ENCODE measurements at places on chromosomes 13 and 19.

- DNase-seq, result no peak
Measured at GRCh38 chr19:482186-483041, 13.9 kb upstream of the MADCAM1 start.

- no peak for DNase-seq
Measured at GRCh38 chr19:51093510-51094345, 11.0 kb upstream of the KLK14 start.

DNA sequence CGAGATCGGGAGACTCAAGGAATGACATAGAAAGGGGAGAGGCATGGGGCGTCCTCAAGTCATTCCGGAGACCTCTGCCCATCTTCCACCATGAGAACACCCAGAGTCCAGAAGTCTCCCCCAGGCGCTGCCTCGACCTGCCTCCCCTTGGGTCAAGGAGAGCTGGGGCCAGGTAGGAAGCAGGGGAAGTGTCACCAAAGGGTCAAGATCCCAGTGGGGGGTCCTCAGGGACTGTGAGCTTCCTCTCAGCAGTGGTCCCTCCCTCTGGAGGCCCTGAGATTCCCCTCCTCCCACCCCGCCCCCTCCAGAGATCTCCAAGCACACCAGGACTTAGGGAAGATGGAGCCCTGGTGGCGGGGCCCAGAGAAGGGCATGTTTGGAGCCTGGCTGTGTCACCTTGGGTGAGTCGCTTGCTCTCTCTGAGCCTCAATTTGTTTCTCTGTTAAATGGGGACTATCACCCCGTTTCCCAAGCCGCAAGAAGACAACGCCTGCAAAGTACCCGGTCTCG is 919 bp downstream of the DACT3 start:
- no peak for DNase-seq

GRCh38 chr13:40063278-40063698 is 407.8 kb downstream of the COG6 start:
- DNase-seq, result no peak

- no peak for DNase-seq
Measured at GRCh38 chr19:4376991-4377781, 23.2 kb downstream of the SH3GL1 start.

- DNase-seq, result peak; percentile 66
Measured at GRCh38 chr19:35977446-35978222, 17.4 kb upstream of the SDHAF1 start.

DNA sequence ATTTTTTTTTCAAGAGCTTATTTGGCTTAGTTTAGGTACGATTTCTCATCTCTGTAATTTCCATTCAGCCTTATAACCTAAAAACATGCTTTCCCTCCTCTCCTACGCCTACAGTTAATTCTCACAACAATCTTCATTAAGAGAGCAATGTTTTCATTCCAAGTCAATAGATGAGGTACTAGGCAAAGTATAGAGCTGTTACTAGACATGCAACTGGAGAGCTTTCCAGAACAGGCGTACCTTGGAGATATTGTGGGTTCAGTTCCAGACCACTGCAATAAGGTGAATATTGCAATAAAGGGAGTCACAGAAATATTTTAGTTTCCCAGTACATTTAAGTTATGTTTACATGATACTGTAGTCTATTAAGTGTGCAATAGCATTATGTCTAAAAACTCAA is 34.8 kb downstream of the TGDS start:
- DNase-seq, result no peak

DNA sequence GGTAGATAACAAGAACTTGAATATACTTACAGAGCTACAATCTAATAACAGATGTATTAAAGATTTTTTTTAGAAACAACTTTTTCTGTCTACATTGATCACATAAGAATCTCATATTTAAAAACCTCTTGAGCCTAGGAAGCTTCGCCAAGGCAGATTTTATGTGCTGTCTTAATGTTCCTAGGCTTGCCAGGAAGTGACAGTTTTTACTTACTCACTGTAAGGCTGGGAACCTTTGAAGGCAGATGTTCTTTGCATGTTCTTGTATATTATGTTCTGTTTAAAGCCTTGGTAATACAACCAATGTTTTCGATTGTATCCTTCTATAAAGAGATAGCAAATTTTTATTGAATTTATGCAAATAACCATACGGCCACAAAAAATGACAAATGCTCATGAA is 492.7 kb downstream of the GPC5 start:
- DNase-seq, result no peak

DNA sequence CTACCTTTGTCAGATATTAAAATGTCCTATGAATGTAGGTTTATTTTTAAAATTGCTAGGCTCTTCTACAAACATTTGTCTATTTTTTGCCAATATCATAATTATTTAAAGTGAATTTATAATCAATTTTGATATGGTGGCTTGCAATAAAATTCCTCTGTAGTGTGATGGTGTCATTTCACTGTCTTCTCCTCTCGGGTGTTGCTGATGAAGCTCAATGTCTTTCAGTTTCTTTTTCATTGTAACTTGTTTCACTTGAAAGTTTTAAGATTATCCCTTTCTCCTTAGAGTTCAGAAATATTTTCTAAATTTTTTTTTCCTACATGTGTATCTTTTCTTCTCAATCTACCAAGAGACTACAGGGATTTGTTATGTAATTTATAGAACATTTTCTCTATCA is 267.1 kb upstream of the EDNRB start:
- no peak for DNase-seq

- no peak for DNase-seq
Measured at GRCh38 chr13:28885181-28885580, 65.0 kb downstream of the MTUS2 start.

DNA sequence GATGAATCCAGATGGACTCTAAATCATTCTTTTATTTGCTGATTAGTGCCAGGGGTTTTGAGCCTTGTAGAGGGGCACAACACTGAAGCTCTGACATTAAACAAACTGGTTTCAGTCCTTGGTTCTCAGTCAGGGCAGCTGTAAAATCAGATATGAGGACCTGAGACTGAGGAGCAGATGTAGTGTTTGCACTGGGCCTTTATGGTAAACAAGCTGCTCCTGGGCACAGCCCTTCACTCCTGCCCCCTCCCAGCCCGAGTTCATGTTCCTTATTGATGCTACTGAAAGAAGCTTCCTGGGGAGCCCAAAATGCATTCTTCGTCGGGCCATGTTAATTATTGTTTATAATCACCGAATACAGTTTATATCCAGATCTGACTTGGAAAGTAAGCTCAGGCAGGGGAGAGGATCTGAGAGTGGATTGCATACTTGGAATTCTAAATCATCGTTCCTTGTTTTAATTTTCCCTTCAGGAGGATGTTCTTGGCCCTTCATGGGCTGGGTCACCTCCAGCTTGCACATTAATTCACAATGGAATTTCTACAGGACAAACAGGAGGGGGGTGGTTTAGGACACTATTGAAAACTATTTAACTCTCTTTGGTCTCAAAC is 213.5 kb downstream of the FGF9 start:
- DNase-seq, result no peak

- DNase-seq, result no peak
Measured at GRCh38 chr19:32580353-32580900, 563 bp upstream of the PDCD5 start.

DNA sequence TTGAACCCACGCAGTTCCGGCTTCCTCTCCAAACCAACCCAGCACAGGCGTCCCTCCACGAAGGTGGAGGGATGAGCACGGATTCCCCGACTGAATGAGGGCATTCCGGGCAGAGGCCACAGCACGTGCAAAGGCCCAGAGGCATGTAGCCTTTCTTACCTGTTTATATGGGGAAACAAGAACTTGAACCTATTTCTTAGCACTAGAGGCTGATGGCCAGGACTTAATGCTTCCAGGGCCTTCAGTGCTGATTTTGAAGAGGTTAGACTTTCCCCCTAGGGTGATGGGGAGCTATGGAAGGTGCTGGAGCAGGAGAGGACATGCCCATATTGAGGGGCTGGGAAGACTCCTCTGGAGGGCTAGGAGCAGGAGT is 2.0 kb downstream of the MAST3 start:
- no peak for DNase-seq

DNA sequence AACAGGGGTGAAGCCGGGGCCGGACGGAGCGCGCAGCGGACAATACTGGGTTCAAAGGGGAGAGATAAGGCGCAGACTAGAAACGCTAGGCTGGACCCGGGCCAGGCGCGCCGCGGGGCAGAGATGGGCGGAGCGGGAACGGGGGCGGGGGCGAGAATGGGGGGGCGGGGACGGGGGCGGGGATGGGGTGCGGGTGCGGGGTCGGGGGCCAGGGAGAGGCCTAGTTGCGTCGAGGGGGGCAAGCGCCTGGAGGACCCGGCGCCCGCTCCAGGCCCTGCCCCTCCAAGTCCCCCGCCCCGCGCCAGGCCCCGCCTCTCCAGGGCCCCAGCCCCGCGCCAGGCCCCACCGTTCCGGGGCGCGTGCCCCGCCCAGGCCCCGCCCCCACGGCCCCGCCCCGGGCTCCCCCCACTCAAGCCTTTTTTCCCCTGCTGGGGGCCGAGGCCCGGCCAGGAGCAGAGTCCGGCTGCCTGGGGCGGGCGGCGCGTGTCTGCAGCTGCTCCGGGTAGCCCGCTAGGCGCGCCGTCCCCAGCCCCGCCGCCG is at the start of gene CERS4:
TSS of gene CERS4 (plus strand) at position 449 of the 540 bp plus-strand sequence. CDS start 41,707 bp downstream, outside the sequence.
- DNase-seq, result peak; percentile 43

DNA sequence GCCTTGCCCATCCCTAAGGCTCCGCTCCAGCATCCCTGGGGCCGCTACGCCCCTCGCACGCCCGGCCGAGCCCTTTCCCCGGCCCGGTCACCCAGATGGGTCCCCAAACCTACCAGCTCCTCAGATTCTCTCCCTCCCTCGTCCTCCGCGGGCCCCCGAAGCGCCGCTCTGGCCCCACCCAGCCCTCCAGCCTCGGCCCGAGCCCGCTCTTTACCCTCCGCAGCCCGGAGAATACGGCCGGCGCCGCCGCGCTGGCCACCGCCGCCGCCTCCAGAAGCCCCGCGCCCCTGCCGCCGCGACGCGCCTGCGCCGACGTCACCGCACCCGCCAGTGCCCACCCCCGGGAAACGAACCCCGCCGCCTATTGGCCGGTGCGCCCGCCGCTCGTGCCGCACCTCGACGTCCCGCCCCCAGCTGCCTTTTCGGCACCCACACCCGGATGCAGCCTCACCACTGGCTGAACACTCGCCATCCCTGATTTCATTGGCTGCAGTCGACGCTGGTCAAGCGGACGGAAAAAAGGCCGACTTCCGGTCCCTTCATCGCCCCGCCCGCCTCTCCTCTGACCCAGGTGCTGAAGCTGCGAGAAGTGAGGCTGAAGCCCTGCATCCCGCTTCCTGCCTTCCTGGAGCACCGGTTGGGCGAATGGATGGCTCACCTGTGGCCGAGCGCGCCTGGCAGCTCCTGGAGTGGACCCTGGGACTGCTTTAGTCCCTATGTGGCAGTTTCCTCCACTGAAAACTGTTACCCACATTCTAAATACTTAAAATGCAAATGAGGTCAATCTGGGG is at the start of gene DAPK3:
TSS of gene DAPK3 (minus strand) at position 292 of the 791 bp plus-strand sequence. CDS start 1,364 bp downstream, outside the sequence.
- peak; percentile 95 for DNase-seq

DNA sequence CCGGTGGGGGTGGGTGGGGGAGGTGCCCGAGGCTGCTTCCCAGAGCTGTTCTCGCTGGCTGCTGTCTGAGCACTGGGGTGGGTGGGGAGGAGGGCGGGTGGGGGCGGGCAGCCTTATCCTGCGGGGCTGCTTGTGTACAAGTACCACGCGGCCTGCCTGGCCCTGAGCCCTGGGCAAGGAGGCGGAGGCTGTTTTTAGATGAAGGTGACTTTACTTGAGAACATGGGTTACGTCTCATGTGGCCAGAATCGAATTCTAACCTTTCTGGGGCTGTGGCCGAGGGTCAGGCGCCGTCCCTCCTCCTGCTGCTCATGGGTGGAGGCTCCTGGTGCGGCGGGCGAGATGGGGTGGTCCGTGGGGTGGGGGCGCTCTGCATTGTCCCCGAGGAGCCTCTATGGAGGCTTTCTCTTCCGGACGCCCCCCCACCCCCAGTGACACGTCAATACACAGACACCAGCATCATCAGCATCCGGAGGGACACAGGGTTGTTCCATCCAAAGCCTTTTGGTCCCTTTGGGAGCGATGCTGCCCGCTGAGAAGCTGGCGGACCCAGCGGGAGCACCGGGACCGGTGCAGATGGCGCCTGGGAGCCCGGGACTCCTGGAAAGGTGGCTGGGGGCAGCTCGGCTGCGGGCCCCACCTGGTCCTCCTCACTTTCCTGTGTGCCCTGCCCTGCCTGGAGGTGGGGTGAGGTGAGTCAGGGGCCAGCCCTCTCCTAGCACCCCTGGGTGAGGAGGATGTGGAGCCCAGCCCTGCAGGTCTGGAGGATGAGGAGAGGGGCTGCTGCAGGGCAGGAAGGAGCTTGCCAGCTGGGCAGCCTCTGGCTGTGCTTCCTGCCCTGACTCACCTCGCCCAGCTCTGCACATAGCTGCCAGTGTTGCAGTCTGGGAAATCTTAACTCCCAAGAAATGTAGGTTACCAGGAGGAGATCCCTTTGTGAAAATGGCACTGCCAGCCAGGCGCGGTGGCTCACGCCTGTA is 3.4 kb downstream of the BSG start:
- no peak for DNase-seq

DNA sequence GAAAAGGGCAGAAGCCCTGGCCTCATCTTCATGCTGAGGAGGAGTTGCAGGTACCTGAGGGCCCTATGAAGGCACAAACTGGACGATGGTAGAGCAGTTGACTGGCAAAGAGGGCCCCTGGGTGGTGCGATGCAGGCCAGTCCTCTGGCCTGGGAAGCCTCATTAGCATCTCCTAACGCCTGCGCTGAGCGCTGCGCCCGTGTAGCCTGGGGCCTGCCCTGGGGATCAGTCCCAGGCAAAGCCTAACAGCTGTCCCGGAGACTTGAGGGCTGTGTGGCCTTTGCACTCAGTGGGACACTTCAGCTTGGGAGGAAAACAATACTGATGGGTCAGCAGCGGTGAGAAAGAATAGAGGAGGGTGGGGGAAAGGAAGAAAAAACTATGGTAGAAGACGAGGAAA is 187.7 kb downstream of the RAP2A start:
- no peak for DNase-seq

GRCh38 chr19:36013280-36014011 is 567 bp downstream of the ALKBH6 start:
- DNase-seq, result no peak

DNA sequence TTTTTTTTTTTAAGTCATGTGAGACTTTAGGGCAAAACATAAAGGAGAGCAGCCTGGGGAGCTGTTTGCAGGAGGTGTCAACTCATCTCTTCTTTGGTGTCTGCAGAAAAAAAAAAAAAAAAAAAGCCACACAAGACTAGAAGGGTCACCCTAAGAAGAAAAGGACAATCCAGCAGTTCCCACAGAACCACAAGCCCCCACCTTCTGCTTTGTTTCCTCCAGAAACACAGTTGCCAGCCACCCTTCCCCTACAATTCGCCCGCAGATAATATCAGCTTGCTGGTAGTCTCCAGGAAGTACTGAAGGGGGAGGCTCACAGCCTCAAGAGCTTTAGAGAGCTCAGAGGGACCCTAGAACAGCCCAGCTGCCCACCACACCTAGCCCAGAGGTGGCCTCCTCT is 22.3 kb upstream of the ZBTB7A start:
- DNase-seq, result no peak

GRCh38 chr19:19554074-19555023 is 16.3 kb downstream of the CILP2 start:
- DNase-seq, result no peak

DNA sequence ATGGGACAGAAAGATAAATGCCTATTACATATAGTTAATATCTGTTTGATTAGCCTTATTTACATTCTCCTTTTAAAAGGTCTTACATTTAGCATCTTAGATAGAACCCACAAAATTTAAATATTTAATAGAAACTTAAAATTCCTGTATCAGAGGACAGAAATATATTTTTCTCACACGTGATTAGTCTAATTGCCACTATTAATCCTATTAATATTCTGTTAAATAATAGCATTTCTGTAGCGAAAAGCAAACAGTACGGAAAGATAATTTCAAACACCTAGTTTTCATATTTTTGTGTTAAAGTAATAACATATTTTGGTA is 380 bp upstream of the ZNF30 start:
- DNase-seq, result no peak

- DNase-seq, result no peak
Measured at GRCh38 chr13:36088001-36088400, 43.2 kb downstream of the DCLK1 start.

Data from A549 (cell line).